ENCODE measurements at places on chromosomes 13 and 19. TPM values are rescaled to one million over a fixed set of nuclear protein-coding genes. Genes with fewer than 3 reads are reported as not detected.

GRCh38 chr19:3577723-3578344, 5.1 kb downstream of the HMG20B start:
- peaks cover 8% of the 10 kb centered on the region for H3K4me1 ChIP-seq
- no peak overlapping the region for H3K4me3 ChIP-seq
- H3K36me3 ChIP-seq, result peaks cover 11% of the 10 kb centered on the region
- no peak for DNase-seq
- H3K27ac ChIP-seq, result no peak overlapping the region

- no peaks in the 10 kb centered on the region for H3K27me3 ChIP-seq
- DNase-seq, result no peak
- peaks cover 6% of the 10 kb centered on the region for H3K4me1 ChIP-seq
- no peaks in the 10 kb centered on the region for H3K36me3 ChIP-seq
Observed at GRCh38 chr13:76398425-76398824, 487.8 kb downstream of the KCTD12 start.

GRCh38 chr19:14459703-14460102, 15.5 kb downstream of the PTGER1 start:
- H3K4me1 ChIP-seq, result no peaks in the 10 kb centered on the region
- H3K27me3 ChIP-seq, result no peaks in the 10 kb centered on the region
- no peak overlapping the region for H3K27ac ChIP-seq
- DNase-seq, result no peak
- peaks cover 11% of the 10 kb centered on the region for H3K36me3 ChIP-seq

GRCh38 chr19:53328967-53329366, 4.6 kb upstream of the ZNF845 start:
- no peak overlapping the region for H3K27ac ChIP-seq
- H3K36me3 ChIP-seq, result peaks cover 11% of the 10 kb centered on the region
- DNase-seq, result no peak
- no peaks in the 10 kb centered on the region for H3K27me3 ChIP-seq

Gene ZNF837
- 6.1 TPM for total RNA-seq

Measured in progenitor cell of endocrine pancreas (in vitro differentiated cells).